Activated CD8-positive, alpha-beta memory T cell treated with anti-CD3 and anti-CD28 coated beads for 4 hours (primary cell): ENCODE measurements at places on chromosomes 3 and 15.

DNA sequence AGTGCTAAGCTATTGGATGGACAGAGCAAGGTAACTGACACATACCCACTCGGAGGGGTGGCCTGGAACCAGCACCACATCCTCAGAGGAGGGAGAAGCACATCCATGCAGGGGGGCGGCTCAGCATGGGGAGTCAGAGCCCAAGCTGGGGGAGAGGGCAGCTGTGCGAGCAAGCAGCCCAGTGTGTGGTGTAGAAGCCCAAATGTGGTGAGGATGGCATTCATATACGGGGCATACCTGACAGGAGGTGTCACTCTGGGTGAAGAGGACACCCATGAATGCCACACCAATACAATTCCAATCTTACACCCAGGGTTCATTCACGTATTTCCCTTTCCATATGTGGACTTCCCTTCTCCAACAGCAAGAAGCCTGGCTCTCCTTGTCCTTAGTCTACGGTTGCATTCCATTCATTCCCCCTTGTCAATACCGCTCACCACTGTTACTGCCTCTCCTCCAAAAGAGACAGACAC lies 58.7 kb upstream of the ACAN start:
- DNase-seq, result no peak

GRCh38 chr3:139299261-139300132 lies 44.3 kb upstream of the MRPS22 start:
- no peak for DNase-seq

- DNase-seq, result no peak
These were observed 181.7 kb upstream of the NSMCE3 start for GRCh38 chr15:29451201-29451781.

DNA sequence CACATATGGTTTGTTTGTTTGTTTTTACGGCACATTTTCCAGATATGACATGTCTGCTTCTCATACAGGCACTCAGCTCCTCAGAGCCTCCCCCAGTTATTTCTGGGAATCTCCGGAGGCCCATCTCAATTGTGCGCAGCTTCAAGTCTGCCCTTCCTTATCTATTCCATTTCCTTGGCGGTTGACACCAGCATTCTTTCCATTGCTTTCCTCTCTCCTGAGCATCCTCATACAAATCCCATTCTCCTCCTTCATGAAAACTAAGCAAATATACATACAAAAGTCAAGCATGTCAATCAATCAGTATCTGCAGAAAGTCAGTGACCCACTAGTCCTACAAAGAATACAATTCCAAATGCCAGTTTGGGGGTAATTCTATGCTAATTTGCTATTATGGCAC lies 166.7 kb downstream of the SQOR start:
- DNase-seq, result no peak

DNA sequence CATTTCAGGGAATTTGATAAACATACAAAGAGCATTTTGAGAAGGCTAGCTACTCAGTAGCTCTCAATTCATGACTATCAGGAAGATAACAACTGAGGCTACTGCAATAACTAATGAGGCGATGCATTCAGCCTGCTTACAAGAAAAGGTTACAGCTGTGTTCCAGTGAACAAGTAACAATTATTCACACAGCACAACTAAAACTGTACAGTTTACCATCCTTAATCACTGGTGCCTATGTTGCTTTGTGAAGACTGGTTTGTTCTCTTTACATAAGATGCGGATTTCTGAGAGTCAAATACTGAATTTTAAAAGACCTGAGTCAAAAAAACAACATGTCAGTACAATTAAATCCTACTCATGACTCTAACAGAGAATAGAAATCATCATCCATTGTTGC lies 526.3 kb downstream of the OTOL1 start:
- no peak for DNase-seq
